ENCODE measurements at places on chromosomes 1 and 21.

GRCh38 chr1:64744492-64745180 is at the start of gene RAVER2:
Gene RAVER2 (plus strand): TSS chr1:64745075. CDS start chr1:64745173, 98 bp downstream.
- DNase-seq = peak; percentile 65

- DNase-seq = no peak
These were observed 3879.7 kb downstream of the SRGAP2C start for GRCh38 chr1:125064481-125064880.

DNA sequence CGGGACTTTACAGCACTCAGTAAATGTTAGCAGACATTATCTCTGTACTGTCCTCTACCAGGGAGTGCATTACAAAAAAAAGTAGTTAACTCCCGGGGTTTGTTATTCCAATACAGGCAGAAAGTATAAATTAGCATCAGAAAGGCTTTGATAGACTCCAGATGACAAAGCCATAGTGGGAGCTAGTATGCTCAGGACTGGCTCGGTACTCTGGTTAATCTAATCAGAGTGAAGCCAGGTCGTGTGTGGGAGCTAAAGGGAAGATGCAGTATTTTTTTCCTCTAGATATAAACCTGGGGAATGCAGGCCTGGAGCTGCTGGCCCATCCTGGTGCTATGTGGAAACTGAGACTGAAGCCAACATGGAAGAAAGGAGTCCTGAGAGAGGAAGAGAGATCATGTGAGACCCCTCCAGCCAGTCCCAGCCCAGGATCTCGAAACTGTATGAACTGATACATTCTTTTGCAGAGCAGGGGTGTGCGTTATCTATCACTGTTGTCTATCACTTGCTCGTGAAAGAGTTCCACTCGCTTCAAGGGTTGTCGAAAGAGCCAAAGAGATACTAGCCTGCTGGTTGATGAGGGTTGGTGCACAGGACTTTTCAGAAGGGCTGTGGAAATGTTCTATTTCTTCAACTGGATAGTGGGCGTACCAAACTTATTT is 125.8 kb downstream of the PLPP3 start:
- DNase-seq = no peak

DNA sequence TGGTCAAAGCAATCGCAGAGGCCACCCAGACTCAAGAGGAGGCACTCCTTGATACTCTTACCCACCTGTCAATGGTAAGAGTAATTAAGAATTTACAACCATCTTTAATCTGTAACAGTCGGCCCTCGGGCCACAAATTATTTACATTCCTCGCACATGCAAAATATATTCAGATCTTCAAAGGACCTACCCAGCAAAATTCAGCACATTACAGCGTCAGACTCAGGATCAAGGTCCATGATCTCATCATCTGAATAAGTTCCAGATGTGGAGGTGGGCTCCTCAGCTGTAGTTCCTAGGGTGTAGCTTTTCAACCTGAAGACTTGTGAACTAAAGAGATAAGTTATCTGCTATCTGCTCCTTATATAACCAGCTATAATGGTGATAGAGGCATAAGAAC is 17.1 kb upstream of the RNF11 start:
- DNase-seq = no peak

Data from CD4-positive, alpha-beta T cell treated with Interleukin-21 for 1 hour (primary cell).